Activated naive CD4-positive, alpha-beta T cell treated with anti-CD3 and anti-CD28 coated beads for 36 hours (primary cell): ENCODE measurements at places on chromosomes 1 and 21. TPM values are rescaled to one million over a fixed set of nuclear protein-coding genes. Genes with fewer than 3 reads are reported as not detected.

DCST1 gene
- total RNA-seq: not detected

ZFP69B gene
- total RNA-seq: 11.3 TPM

DNA sequence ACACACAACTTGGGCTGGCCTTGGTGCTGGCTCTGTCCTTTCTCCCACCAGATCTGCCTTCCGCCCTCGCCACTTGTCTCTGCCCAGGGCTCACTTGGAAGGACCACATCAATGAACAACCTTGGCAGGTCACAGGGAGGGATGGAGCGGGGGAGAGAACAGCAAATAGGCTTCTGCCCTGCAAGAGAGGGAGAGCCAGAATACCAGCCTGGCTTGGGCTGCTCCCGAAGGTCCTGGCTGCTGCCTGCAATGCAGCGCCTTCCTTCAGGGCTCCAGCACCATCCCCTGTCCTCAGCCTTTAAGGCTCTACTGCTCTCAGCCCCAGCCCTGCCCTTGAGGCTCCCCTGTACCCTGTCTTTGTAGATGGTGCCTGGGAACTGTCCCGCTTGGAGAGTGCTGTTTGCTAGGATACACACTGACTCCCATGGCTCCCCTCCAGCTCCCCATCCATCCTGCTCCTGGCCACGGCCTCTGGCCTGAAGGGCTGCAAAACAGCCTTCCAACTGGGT lies 43.8 kb downstream of the HIVEP3 start:
- H3K27me3 ChIP-seq: no peaks in the 10 kb centered on the region
- no peaks in the 10 kb centered on the region for H3K36me3 ChIP-seq
- peaks cover 27% of the 10 kb centered on the region for H3K4me1 ChIP-seq
- H3K4me3 ChIP-seq: no peak overlapping the region
- no peak for DNase-seq

ZNF695 gene
- 0.52 TPM for total RNA-seq

GRCh38 chr1:84615790-84616189 lies 41.5 kb upstream of the CTBS start:
- H3K36me3 ChIP-seq: peaks cover 2% of the 10 kb centered on the region
- H3K27ac ChIP-seq: no peak overlapping the region
- no peak overlapping the region for H3K4me3 ChIP-seq
- DNase-seq: no peak
- H3K27me3 ChIP-seq: no peaks in the 10 kb centered on the region
- H3K4me1 ChIP-seq: peaks cover 28% of the 10 kb centered on the region

PWP2 gene
- total RNA-seq: 30.9 TPM

DNA sequence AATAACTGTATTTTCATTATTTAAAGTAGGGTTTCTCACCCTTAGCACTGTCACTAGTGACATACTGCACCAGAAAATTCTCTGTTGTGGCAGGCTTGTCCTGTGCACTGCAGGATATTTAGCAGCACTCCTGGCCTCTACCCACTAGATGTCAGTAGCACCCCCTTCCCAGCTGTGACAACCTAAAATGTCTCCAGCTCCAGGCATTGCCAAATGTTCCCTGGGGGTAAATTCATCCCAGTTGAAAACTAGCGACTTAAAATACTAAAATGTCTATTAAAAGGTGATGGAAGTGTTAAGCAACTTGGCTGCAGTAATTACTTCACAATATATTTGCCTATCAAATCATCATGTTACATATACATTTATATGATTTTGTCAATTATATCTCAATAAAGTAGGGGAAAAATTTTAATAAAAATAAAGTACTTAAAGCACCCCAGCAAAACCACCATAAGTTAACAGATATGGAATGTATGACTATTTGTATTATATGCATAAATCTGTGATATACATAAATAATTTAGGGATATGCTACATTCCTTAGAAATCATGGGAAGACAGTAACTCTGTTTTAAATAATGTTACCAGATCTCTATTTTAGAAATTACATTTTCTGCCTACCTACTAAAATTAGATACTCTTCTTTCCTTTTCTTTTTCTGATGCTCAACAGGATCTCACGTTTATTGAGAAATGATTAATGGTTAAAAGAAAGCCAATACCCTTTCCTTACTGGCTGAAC lies 74.6 kb downstream of the ARID4B start:
- H3K4me3 ChIP-seq: no peak overlapping the region
- H3K36me3 ChIP-seq: peaks cover 7% of the 10 kb centered on the region
- H3K4me1 ChIP-seq: peaks cover 30% of the 10 kb centered on the region
- no peak overlapping the region for H3K27ac ChIP-seq

CRB1 gene
- total RNA-seq: not detected

PAPPA2 gene
- 0.19 TPM for total RNA-seq

RASAL2 gene
- total RNA-seq: not detected
